RCC 7860 (cell line): ENCODE measurements at places on chromosomes 12 and 14.

GRCh38 chr12:11763760-11764520, 114.5 kb downstream of the ETV6 start:
- peak; percentile 57 for DNase-seq

GRCh38 chr14:101020834-101021370, 117.4 kb upstream of the RTL1 start:
- no peak for DNase-seq

- DNase-seq = no peak
These were observed 155.1 kb upstream of the FUT8 start for GRCh38 chr14:65257425-65257824.

DNA sequence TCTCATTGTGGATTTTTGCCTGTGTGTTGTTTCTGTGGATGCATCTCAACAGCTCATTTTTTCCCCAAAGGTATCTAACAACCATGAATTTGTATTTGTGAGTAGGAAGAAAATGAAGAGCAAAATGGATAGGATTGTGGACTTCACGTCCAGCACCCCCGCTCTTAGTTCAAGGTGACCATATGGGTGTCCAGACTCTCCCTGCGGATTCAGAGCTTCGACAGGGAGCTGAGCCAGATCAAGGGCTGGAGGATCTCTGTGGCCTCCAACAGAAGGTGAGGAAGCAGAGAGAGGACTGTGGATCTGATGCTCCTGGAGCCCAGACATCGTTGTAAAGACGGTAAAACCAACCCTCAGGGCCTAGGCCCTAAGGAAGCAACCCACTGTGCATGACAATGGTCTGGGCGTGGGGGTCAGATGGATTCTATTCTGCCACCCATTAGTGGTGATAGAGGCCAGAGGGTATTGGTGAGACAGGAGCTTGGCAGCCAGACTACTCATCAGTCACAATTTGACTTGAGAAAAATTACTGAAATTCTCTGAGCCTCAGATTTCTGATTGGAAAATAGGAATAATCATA, 659.7 kb upstream of the TMEM132C start:
- DNase-seq = no peak

DNA sequence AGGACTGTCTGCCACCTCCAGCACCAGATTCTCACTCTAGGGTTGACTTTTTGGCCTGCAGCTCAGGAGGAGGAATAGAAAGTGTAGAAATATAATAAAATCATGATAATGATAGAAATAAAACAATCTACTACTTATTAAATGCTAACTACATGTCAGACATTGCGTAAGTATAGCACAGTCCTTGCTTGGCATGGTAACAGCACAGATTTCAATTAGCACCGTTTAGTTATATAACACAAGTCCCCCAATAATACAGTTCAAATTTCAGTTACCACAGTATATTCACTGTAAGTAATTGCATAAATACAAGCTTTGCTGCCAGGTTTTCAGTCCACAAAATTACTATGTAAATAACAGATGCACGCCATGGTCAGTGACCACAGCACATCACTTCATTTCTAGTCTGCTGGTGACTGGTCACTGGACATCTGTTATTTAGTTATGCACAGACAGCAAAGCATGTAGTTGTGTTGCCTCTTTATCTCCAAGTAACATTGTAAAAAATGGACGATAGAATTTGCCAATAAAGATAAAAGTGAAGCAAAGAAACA, 6.5 kb upstream of the GLT8D2 start:
- DNase-seq = no peak

- DNase-seq = no peak
These were observed 27.7 kb downstream of the MAX start for GRCh38 chr14:65074449-65075150.

GRCh38 chr14:102499401-102500157, 10.0 kb downstream of the ANKRD9 start:
- no peak for DNase-seq

- no peak for DNase-seq
These were observed 99.1 kb upstream of the TMTC1 start for GRCh38 chr12:29882846-29883245.

- DNase-seq = no peak
These were observed 19.8 kb downstream of the XRCC3 start for GRCh38 chr14:103695296-103696069.

DNA sequence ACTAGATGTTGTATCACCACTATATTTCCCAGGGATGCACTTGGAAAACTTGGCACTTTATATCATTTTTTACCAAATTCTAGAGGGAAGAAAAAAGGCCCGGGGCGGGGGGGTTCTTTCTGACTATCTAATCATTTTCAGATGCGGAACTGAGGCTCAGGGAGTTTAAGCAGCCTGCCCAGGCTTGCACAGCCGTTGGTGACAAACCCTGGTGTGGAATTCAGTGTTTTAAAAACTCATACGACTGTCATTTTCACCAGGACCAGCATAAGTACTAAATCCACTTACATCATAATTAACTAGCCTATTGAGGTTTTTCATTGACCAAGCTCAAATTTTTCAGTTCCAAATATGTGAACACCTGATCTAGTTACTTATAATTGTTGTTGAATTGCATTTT, 181.0 kb downstream of the IPO8 start:
- no peak for DNase-seq

DNA sequence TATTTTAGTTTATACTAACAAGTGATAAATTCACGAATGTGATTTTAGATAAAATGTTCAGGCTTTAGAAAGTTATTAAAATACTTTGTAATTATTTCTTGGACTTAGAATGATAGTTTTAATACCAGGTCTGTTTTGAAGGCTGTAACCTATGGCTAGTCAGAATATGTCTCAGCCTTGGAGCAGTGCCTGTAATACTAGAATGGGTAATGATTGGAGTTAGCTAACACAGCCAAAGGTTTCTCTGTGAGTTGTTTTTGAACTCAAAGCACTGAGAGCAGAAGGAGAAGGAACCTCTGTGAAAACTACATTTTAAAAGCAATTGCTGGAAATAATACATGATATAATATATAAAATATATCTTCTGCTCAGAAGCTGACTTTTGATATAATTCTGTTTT, 110.1 kb downstream of the TMEM117 start:
- no peak for DNase-seq

DNA sequence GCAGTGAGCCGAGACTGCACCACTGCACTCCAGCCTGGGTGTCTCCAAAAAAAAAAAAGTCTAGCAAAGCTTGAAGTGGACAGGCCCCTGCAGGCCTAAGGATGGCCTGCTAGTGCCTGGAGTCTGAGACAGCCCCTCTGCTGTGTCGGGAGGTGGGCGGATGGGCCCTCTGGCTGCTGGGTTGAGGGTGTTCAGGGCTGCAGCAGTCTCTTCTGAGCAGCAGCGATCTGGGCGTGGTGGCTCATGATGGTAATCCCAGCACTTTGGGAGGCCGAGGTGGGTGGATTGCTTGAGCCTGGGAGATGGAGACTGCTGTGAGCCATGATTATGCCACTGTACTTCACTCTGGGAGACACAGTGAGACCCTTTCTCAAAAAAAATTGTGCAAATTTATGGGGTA, 57.0 kb downstream of the ADCK1 start:
- DNase-seq = no peak

- peak; percentile 43 for DNase-seq
These were observed 874 bp downstream of the CDC42BPB start for GRCh38 chr14:103056322-103057027.

DNA sequence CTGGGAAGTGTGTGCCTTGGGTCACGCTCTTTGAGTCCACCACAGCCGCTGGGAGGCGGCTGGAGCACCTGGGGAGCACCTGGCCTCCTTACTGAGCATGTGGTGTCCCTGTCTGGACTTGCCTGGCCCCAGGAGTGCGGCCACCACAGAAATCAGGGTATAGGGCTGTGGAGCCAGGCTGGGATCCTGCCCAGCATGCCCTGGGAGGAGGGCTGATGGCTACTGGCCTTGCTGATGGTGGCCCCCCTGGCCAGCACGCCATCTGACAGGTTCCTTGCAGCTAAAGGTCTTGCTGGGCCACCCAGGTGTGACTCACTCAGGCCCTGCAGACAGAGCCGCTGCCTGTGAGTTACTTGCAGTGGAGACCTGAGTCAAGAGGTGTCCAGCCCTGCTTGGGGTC, 6.0 kb downstream of the ULK1 start:
- peak; percentile 9 for DNase-seq

- DNase-seq = no peak
These were observed 914 bp upstream of the CCND2 start for GRCh38 chr12:4272424-4273272.

- no peak for DNase-seq
These were observed 52.8 kb upstream of the EML1 start for GRCh38 chr14:99740411-99740810.

DNA sequence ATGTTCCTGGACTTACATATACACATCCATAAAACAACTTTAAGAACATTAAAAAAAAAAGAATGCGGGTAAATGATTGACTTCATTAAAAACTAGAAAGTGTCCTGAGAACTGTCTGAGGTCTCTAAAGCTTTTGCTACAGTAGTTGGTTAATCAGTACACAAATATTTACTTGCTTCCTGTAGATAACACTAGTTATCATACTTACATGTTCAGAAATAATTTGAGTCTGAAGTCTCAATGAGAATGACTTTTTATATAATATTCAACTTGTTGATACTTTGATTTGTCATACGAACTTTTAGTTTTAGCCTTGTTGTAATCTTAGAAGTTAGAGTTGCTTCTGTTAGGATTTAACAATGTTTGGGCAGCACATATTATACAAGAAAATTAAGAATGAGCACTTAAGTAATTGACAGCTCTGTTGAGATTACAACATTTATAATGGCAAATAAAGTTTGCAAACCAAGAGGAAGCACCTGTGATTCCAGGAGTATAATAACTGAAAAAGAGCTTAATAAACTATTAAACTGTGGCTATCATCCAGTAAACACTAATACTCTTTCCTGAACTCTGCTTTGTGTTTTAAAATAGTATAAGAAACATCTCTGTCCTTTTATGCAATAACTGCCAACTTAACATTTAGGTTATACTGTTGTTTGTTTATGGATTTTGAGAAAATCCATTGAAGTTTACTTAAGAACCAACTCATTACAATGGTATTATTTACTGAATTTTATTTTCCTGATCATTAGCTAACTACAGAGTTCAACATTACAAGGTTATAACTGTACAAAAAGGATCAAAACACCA, 131.7 kb downstream of the MIPOL1 start:
- no peak for DNase-seq

GRCh38 chr12:59087077-59087673, 166.9 kb upstream of the LRIG3 start:
- DNase-seq = no peak

DNA sequence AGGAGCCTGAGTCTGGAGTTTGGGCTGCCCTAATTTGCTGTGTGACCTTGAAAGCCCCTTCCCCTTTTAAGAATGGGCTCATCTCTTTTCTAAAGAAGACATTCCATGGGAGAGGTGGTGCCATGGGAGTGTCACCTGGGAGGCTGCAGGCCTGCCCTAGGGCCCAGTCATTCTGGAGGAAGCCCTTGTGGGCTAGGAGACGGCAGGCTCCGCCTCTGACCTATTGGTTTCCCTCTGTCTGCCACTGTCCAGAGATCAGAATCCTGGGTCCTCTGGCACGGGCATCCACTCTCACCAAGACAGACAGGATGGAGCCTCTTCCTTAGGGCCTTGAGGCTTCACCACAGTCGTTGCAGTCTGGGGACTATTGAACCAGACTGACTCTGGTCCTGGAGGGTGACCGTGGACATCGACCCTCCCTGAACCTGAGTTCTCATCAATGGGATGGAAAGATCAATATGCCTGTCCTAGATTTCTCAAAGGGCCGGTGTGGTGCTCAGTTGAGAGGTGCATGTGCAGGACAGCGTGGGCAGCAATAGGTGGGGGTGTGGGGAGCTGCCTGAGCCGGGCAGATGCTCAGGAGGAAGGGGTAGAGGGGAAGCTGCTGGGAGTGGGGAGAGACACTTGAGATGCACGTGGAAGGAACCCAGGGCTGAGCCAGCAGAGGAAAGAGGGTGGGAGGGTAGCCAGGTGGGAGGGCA, 12.2 kb upstream of the CLMN start:
- no peak for DNase-seq

- DNase-seq = no peak
These were observed 53.4 kb upstream of the LHX5 start for GRCh38 chr12:113525066-113525465.

- DNase-seq = no peak
These were observed 21.6 kb downstream of the TGFB3 start for GRCh38 chr14:75960231-75960630.

DNA sequence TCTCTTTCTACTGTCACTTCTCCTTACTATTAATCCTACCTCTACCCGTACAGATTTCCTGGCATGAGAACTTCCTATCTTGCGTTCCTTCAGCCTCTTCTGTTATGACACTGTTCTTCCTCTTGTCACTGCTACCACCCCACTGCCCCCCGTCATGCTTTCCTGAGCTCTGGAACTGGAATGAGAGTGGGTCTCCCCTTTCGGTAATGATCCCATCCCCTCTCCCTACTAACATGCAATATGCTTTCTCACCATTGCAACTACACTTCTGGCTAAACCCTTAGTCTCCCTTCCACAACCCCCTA, 4.9 kb upstream of the AP1G2 start:
- no peak for DNase-seq
